GM20000 (cell line): ENCODE measurements at places on chromosomes 12 and 14.

GRCh38 chr14:91997492-91997891 lies 42.4 kb downstream of the TRIP11 start:
- DNase-seq: no peak

DNA sequence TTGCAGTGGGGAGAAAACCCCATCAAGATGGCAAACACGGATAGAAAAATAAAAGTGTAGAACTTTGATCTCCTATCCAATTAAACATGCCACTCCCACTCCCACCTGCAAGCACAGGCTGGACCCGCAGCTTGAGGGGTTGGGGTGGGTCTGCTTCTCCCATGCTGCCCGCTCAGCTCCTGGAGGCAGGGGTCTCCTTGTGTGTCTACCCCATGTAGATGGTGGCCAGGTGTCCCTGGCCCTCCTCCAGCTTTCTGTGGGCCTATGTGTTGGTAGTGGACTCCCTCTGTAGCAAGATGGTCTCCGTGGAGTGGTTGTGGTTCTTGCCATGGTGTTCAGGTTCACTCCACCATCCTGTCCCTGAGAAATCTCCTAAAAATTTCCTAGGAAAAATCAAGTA lies 23.5 kb upstream of the FGF23 start:
- DNase-seq: no peak

DNA sequence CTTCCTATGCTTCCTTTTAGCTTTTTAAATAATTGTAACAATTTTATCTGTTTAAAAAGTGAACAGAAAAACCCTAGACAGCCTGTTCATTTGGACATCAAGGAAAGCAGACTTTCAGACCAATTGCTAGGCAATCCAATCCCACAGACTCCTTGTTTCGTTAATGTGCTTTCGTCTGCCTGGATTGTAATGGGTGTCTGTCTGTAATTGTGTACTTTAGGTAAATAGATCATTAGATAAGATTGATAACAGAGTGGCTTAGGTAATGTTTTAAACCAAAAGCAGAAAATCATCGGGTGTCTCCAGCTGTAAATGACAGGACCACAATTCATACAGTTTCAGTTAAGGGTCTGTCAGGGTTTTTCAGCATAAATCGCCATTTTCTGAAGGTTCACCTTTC lies 19.6 kb downstream of the CCDC60 start:
- DNase-seq: no peak

DNA sequence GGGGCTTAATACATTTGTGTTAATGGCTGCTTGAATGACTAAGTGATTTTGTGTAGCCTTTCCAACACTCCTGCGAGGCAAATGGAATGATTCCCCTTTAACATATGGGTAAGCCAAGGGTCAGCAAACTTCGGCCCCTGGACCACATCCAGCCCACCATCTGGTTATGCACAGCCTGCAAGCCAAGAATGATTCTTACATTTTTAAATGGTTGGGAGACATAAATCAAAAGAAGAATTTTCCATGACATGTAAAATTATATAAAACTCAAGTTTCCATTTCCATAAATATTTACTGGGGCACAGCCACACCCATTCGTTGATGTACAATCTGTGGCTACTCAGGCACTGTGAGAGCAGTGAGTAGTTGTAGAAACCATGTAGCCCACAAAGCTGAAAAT lies 9.0 kb downstream of the SLC8B1 start:
- DNase-seq: no peak

GRCh38 chr12:93032758-93033157 lies 103.7 kb upstream of the EEA1 start:
- no peak for DNase-seq
